ENCODE measurements at places on chromosomes 1 and 21.

DNA sequence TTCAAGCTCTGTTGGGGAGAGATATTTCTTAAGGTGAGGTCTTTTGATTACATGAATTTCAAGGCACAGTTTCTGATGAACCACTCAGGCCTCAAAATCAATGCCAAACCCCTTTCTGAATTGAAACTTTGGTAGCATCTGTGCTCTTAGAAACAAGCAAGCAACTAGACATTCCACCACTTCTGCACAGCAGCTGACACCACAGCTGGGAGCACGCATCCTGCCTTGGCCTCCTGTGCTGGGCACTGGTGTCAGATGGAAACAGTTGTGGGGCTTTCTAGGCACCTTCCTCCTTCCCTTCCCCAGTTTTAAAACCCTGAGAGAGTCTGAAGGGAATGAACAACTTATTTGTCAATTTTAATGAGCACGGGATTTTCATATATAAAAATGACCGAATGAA, 360.2 kb downstream of the ADGRL2 start:
- no peak for DNase-seq

DNA sequence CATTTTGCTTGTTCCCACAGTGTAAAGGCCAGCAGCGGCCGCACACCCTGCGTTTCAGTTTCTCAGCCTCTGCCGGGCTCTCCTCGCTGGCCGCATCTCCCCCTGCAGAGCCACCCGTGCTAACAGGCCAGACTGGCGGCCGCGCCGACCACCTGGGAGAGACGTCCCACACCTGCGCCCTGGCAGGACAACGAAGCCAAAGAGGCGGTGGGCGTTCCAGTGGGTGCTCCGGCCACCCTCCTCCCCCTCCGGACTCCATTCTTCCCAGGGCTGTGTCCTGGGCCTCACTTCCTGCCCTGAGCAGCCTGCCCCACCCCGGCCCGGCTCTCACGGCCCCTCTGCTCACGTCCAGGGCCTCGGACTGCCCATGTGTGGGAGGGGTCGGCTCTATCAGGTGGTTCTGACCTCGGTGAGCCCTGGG, 31.9 kb upstream of the SLC19A1 start:
- DNase-seq, result peak; percentile 32

DNA sequence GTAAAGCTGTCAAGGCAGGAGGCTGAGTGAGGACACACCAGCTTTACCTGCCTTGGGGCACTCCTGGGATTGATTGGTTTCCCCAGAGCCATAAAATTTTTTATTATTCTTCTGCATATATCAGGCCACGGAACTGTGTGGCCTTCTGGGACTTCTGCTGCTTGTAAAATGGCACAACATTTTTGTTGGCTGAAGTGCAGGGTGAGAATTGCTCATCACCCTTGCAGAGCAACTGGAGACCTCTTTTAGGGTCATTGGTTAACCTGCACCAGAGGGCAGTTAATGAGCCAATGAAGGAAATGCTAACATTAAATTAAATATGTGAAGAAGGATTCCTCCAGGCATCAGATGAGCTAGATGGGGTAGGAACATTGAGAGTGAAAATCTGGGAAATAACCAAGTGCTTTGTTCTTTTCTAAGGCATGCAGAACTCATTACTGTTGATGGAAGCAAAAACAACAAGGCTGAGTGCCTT, 87.7 kb downstream of the LTN1 start:
- DNase-seq, result no peak

- no peak for DNase-seq
Measured at GRCh38 chr21:26815197-26815596, 30.0 kb downstream of the ADAMTS1 start.

- no peak for DNase-seq
Measured at GRCh38 chr1:184153731-184154130, 102.2 kb downstream of the TSEN15 start.

- no peak for DNase-seq
Measured at GRCh38 chr1:234489698-234490077, 10.7 kb upstream of the TARBP1 start.

DNA sequence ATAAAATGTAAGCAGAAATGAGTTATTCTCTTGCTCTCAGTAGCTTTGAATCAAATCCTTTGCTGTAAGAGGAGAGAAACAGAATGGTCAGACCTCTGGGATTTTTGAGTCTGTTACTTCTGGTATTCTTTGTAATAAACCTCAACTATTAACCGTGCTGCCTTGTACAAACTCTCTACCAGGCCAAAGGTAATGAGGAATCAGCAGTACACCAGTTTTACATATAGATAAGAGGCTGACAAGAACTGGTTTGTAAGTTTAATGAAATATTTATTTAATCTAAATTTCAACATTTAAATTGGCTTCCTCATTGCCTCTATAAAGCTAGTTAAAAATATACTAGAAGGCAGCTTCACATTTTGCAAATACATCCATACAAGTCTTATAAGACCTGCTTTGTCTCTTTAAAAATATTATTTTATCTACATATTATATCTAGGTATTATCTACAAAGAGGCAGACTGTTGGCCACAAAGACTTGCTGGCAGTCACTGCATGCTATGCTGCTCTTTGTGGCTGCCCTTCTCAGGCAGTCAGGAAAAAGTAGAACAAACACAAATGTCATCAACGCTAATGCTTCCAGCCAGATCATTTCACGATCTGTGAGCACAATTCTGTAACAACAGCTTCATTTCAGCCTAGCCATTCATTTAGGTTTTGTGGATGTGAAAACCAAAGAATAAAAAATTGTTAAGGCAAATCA, 173.0 kb downstream of the GABPA start:
- DNase-seq, result no peak

GRCh38 chr1:175804561-175804960, 61.2 kb upstream of the TNR start:
- no peak for DNase-seq

All from left lobe of liver (tissue), 2 donors.